Endothelial cell (in vitro differentiated cells): ENCODE measurements at places on chromosomes 5 and 9.

DNA sequence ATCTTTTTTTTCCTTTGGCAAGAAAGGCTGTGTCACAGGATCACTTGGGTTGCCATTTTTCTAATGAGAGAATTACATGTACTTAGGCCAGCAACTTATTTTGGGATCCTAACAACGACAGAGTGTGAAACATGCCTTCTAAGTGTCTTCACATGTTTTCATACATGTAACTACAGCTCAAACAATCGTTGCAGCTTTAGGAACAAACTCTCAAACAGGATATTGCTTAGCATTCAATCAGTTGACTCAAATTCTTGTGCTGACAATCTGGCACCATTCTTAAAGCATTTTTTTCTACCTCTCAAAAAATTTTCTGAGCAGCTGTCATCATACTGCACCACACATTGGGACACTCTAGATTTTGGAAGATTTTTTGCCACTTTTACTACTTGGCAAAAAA, 435.5 kb downstream of the HINT1 start:
- DNase-seq = no peak

GRCh38 chr9:91114450-91114849, 247.3 kb downstream of the AUH start:
- no peak for DNase-seq

- DNase-seq = no peak
Measured at GRCh38 chr9:35029241-35029640, 39.7 kb downstream of the DNAJB5 start.

DNA sequence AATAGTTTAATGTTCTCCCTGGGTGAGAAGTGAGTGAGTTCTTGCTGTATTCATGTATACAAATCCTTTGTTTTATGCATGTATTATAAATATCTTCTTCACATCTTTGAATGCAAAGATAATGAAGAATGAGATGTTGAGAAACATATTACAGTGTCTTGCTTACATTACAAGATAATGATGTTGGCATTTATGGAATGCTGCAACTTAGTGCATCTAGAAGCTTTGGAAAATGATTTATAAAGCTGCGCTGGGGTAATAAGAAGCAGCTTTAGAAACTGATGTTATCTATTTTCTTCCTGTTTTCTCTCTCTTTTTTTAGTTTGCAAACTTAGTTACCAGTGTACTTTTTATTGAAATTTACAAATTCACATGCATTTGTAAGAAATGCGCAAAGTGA, 673.4 kb downstream of the KCTD16 start:
- DNase-seq = no peak

GRCh38 chr9:84439250-84439649, 98.7 kb upstream of the SLC28A3 start:
- no peak for DNase-seq

- no peak for DNase-seq
Measured at GRCh38 chr5:73709536-73710129, 83.6 kb downstream of the ARHGEF28 start.

DNA sequence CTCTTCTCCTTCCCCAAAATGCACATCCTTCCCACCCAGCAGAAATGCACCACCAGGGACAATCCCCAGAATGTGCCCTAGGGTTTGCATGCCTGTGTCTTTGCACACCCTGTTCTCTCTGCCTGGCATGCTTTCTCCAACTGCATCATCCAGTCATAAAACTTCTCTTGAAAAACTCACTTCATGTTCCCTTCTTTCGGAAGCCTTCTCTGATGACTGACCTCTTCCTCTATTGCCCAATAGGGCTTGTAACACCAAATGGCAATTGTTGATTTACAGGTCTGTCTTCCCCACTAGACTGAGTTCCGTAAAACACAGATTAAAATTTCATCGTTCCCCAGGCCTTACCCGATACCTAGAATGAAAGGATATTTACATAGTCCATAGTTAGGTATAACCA, 83.1 kb upstream of the SPOCK1 start:
- DNase-seq = no peak

GRCh38 chr5:10351199-10351905, 2.1 kb upstream of the MARCHF6 start:
- DNase-seq = no peak

DNA sequence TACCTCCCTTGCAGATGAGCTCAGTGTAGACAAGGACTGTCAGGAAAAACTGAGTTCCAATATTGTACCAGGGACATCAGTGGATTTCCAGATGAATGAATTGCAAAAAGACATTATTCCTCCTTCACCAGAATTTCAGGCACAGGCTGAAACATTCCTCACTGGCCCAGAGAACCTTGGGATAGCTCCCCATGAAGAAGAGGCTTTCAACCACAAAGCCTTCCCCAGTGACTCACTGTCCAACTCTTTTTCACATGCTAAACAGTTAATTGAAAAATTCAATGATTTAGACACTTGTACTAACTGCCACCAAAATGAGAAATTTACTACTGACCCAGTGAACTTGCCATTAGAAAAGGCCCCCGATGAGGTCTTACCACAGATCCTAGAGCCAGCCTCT, 144.5 kb downstream of the UNC13B start:
- no peak for DNase-seq

DNA sequence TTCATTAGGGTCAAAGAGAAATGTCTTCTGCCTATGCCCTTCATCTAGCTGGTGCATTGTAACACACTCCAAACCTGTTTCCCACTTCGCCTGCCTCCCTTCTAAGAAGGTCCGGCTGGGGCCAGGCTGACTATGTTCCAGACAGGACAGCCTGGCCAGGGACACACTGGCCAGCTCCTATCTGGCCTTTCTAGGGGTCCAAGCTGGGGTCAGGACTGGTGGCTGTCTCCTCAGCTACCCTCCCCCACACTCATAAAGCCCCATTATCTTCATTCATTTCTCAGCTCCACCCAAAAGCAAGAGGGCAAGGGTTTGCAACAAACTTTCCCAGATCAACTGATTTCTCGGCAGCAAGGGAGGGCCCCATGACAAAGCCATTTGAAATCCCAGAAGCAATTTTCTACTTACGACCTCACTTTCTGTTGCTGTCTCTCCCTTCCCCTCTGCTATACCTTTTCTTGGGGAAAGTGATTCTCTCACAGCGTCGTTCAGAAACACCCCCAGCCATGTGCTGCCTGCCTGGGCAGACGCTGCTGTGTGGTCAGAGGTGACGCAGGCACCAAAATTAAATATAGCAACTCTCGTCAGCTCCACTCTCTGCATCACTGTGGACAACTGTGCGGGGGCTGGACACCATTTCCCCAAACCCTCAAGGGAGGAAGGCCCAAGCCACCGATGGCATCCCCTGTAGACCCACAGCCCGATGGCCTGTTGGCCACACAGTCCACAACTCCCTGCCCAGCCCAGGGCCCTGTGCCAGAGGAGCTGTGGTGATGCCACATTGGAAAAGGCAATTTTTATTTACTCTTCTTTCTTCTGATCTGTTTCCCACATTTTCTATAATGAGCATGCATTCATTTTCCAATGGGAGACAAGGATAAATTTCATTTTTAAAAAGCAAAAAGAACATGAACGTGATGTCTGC, 6.1 kb downstream of the IL13 start:
- no peak for DNase-seq

DNA sequence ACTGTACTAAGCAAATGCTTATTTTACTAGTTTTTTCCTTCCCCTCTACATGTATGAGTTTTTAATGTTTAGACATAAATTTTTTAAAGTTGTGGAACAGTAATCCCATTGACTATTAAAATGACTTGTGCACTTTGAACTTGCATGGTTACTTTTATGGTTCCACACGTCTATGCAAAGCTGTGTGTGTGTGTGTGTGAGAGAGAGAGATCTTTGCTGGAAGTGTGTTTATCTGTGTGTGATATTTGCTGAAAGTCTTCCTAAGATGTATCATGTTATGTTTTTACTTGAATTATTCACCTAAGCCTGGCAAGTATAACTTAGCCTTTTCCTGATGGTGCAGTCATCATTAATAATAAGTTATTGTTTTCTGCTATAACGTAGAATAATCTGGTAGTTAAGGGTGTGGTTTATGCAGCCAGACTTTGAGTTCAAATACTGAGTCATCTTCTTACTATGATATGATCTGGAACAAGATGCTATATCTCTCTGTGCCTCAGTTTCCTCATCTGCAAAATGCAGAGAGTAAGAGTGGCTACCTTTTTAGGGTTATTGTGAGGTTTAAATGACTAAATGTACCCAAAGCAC, 138.6 kb downstream of the SMARCA2 start:
- no peak for DNase-seq

DNA sequence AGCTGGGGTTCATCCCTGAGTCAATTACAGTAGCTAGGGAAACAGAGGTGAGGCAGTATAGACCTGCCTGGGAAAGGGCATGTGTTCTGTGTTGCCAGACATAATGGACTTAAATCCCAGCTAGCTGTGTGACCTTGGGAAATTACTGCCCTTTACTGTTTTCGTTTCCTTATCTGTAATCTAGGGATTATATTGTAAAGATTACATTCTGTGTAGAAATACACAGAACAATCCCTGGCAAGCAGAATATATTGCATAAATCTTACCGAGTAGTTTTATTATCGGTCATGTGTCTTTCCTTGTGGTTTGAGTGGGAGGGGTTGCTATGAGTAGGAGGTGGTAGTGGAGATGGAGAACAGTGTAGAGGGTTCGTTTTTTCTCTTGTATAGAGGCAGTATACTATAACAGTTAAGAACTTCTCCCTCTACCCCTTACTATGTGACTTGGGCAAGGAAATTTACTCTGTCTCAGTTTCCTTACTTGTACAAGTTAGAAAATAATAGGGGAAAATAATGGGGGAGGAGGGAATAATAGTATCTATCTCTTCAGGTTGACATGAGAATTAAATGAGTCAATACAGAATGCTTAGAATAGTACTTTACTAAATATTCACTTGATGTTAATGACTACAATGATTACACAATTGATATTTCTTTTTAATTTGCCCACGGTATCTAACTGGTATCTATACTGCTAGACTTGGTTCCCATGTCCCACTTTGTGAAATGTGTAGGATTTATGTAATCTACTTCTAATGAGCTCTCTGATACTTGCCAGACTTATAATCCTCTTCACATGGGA, 7.1 kb upstream of the DMXL1 start:
- DNase-seq = no peak

DNA sequence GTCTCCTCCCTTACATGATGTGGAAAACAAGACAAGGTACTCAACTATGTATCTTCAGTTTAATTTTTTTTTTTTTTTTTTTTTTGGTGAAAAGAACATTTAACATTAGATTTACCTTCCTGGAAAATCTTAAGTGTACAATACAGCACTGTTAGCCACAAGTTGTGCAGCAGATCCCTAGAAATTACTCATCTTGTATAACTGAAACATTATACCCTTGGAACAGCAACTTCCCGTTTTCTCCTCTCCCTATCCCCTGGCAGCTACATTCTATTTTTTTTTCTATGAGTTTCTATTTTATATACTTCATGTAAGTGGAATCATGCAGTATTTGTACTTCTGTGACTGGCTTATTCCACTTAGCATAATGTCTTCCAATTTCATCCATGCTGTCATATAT, 421.9 kb upstream of the FTMT start:
- DNase-seq = no peak

GRCh38 chr5:143037071-143037470, 266.9 kb downstream of the ARHGAP26 start:
- peak; percentile 20 for DNase-seq

DNA sequence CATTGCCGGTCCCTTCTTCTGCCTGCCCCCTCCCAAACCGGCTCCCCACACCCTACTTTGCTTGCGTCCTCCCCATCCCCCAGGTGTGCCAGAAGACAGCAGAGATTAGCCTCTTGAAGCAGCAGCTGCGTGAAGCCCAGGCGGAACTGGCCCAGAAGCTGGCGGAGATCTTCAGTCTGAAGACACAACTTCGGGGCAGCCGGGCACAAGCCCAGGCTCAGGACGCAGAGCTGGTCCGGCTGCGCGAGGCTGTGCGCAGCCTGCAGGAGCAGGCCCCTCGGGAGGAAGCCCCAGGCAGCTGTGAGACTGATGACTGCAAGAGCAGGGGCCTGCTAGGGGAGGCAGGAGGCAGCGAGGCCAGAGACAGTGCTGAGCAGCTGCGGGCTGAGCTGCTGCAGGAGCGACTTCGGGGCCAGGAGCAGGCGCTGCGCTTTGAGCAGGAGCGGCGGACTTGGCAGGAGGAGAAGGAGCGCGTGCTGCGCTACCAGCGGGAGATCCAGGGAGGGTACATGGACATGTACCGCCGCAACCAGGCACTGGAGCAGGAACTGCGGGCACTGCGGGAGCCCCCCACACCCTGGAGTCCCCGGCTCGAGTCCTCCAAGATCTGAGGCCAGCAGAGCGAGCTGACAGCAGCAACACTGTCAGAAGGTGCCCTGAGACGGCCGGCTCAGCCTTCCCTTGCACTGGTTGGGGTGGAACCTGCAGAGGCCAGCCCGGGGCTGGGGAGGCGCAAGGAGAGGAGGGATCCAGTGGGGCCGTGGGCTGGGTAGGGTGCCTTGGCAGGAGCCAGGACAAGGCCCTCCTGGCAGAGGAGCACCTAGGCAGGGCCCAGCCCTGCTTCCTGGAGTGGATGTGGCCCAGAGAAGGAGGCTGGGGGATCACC, 8.3 kb downstream of the N4BP3 start:
- DNase-seq = no peak

DNA sequence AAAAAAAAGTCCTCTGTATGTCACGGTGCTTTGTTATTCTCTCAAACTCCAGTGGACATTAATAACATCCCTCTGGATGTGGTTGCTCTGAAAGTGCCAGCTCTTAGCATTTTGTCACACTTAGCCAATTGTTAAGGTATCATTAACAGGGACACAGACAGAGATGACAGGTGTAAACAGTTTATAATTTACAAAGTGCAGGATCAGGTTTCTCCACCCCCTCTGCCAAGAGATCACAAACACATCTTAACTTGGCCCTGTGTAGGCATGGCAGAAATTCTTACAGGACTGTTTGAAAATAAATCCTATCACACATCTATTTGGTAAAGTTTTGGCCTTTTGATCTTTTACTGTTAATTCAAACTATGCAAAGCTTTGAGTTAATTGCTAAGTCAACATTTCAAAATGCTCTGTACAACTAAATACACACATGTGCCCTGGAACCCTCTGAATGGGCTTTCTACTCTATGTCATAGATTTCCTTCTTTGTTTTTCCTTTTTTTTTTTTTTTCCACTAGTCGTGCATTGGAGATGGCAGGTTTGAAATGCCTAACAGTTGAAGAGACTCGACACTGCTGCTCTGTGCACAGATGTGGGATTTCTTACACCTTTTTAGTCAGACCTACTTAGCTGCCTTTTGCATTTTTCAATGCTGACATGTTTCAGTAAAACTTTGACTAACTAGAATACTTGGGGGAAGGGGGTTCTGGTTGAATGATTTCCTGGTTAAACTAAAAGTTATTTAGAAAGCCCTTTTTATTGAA, 41.7 kb downstream of the SEMA6A start:
- no peak for DNase-seq

GRCh38 chr9:33228606-33229005, 11.4 kb upstream of the SPINK4 start:
- no peak for DNase-seq

GRCh38 chr9:118438810-118439209, 734.6 kb downstream of the TLR4 start:
- no peak for DNase-seq

- DNase-seq = no peak
Measured at GRCh38 chr5:173620784-173621183, 4.3 kb upstream of the BOD1 start.
